Smooth muscle cell of bladder (primary cell): ENCODE measurements at places on chromosomes 6 and 20. TPM values are rescaled to one million over a fixed set of nuclear protein-coding genes. Genes with fewer than 3 reads are reported as not detected.

Gene FAM83C
- total RNA-seq, result not detected in 2 replicates

Gene SNAI1
- 0.43 and 0.92 TPM in 2 replicates for total RNA-seq

Gene SEMG1
- total RNA-seq, result not detected in 2 replicates

Gene SAMD10
- total RNA-seq, result 0.28 and 0.43 TPM in 2 replicates

Gene BTN1A1
- total RNA-seq, result not detected in 2 replicates

Gene FAM110A
- total RNA-seq, result 1.00 and 2.4 TPM in 2 replicates

Gene TAF4
- 2.4 and 2.7 TPM in 2 replicates for total RNA-seq

Gene LIN28B
- total RNA-seq, result not detected in 2 replicates

Gene LY6G6C
- not detected in 2 replicates for total RNA-seq

Gene WFDC8
- total RNA-seq, result not detected in 2 replicates

Gene RAB44
- under 0.01 TPM in 2 replicates for total RNA-seq

Gene NOL7
- 43.6 and 48.2 TPM in 2 replicates for total RNA-seq

Gene SIM1
- not detected in 2 replicates for total RNA-seq

Gene SLC22A7
- not detected in 2 replicates for total RNA-seq

Gene RAB5IF
- 64.3 and 74.1 TPM in 2 replicates for total RNA-seq

Gene BCAS1
- total RNA-seq, result under 0.01 and 0.09 TPM in 2 replicates

Gene MAP3K5
- total RNA-seq, result 20.1 and 20.2 TPM in 2 replicates

Gene TINAG
- total RNA-seq, result not detected in 2 replicates
